ENCODE measurements at places on chromosomes 12 and 14.

DNA sequence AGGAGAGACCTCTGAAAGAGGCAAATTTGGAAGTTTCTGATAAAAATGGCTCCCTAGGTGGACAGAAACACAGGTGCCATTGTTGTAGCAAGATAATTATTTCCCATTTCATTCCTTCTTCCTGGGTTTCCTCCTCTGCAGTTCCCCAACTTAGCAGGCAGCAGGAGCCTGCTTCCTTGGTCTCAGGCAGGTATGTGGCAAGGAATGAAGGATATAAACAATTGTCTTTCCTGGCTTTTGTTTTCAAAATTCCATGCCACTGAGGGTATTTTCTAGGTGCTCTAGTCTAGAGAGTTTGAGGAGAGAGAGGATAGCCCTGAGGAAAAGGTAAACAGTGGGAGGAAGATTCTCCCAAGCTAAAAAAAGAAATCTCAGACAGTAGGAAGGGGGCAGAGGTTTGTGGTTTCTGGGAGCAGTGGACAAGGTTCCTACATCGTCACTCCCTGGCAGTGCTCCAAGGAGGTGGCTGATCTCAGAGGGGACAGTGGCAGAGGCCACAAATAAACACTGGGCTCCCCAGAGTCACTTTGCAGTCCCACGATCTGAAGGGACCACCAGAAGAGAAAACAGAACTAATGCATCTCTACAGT is 82.6 kb upstream of the IGF1 start:
- DNase-seq, result no peak

DNA sequence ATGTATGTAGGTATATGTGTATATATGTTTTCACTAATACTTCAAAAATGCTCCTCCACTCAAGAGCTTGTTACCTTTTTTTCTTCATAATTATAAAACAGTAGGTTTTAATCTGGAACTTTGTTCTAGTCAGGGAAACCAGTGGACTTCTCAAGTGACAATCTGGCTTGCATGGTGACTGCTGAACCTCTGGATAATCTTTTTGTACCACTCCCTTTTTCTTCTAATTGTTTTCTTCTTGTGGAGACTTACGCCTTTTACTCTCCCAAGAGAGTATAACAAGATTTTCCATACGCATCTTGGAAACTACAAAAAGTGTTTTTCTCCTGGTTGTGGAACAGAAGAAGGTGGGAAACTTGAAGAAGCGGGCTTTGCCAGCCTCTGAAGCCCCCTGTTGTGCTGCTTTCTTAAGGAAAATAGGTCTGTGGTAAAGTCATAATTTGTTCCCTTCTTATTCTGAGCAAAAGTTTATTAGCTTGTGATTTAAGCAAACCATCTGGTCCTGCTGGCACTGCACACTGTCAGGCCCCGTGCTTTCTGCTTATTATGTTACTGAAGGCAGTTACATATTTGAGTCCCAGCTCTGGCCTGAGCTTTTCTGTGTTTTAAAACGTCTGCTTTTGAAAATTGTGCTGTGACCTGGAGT is 291.8 kb downstream of the ERC1 start:
- DNase-seq, result no peak

- no peak for DNase-seq
Observed at GRCh38 chr12:125503128-125503527, 437.9 kb downstream of the AACS start.

- DNase-seq, result no peak
Observed at GRCh38 chr12:108972358-108972757, 48.5 kb downstream of the SVOP start.

GRCh38 chr12:86772696-86773095 is 516.5 kb upstream of the MGAT4C start:
- DNase-seq, result no peak

- DNase-seq, result no peak
Observed at GRCh38 chr14:74879427-74880182, 2.1 kb upstream of the DLST start.

DNA sequence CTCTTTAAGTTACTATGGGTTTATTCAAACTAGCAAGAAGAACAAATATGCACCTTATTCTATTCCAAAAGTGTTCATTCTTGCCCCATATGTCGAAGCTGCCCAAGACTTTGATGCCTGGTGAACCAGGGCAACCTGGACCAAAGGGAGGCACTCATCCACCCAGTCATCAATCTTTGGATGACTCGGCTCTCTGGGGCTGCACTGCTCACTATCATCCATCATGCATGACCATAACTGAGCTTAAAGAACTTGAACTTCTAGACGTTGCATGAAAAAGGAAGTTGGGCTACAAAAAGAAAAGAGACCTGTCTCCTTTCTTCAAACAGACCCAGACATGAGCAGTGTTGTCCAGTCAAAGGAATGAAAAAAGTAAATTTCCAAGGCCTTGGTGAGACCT is 1.2 kb downstream of the KRT4 start:
- no peak for DNase-seq

GRCh38 chr14:90681929-90682328 is 134.3 kb downstream of the TTC7B start:
- no peak for DNase-seq

- DNase-seq, result no peak
Observed at GRCh38 chr12:114450515-114451300, 44.8 kb upstream of the TBX5 start.

GRCh38 chr12:96130396-96131059 is 63.6 kb upstream of the ELK3 start:
- no peak for DNase-seq

DNA sequence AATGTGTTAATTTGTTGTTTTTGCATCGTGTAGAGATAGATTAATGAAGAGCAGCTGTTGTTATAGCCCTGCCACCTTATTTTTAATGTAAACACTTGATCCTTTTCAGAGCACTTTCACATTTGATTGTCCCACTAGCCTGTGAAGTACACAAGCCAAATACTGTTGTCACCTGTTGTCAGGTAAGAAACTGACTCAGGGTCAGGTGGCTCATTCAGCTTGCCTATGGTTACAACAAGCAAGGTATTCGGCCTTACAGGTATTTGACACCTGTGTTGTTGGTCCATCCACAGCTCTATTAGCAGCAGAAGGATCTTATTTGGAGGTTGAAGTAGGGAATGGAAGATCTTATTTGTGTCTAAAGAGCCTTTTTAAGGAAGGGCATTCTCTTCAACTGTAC is 108.9 kb downstream of the GPR135 start:
- DNase-seq, result no peak

DNA sequence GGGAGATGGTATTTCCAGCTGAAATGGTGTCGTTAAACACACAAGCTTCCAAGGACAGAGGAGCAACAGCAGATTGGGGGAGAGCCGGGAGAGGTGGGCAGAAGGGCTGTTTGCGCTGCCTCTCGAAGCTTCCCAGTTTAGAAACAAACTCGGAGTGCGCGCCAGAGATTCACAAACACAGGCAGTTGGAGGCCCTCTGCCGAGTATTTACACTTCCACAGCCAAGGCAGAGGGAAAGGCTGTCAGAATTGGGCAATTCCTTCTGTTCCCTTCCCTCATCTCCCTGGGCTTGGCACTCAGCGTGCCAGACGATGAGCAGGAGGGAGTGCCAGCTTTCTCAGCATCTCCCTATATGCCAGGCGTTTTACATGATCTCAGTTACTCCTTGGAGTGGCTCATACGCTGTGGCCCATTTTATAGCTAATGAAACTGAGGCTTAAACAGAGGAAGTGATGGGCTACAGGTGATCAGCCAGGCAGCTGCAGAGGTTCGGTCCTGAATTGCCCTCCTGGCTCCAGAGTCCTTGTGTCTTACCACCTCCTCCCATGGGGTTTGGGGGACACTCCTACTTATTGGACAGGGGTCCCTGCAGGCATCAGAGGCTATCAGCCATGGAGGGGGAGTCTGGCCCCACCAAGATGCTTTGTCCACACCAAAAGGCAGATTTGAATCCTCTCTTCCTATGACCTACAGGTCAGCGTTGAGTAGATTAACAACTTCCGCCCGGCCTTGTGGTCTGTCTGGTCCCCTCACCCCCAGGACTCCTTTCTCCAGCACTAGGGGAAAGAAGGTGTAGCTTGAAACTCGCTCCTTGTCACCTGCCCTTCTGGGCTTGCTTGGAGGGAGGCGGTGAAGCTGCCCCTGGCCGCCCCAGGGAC is 3.1 kb downstream of the FAM222A start:
- no peak for DNase-seq

DNA sequence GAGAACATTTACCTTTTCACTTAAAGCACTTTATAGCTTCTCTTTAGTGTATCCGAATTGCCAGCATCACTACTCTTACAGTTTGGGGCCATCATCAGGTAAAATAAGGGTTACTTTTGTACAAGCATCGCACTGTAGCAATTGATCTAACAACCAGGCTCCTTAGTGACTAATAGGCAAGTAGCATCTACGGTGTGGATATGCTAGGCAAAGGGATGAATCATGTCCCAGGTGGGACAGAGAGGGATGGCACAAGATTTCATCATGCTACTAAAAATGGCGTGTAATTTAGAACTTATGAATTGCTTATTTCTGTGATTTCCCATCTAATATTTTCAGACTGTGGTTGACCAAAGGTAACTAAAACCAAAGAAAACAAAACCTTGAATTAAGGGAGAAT is 582.3 kb downstream of the KCNH5 start:
- no peak for DNase-seq

DNA sequence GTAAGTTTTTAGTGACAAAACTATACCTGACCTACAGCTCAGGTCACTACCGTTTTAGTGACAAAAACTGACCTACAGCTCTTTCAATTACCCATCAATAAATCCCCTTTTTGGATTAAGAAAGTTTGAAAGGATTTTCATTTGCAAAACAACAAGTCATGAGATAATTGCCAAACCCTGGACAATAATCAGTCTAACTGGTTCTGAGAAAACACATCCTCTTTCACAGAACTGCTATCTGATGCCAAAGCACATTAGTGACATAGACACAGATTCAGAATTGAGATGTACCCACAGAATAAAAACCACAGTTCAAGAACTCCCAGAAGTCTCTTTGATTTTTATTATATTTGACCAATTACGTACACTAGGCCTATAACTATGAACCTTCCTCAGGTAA is 126.0 kb upstream of the COCH start:
- DNase-seq, result no peak

DNA sequence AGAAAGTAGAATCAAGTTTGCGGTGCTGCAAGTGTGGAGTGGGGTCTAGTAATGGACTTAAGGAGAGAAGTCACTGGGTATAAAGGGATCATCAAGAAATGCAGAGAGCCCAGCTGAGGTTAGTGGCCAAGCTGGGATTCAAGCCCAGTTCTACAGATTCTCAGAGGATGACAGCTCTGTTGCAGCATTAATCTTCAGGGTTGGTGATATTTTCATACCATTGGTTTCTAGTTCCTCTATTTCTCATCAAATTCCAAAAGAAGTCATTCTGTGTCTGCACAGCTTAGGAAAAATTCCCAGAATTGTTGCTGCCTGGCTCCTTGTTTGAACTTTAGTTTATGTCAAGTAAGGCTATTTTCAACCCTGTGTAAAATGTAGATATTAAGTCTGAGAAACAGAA is 169.5 kb upstream of the NTF3 start:
- no peak for DNase-seq

DNA sequence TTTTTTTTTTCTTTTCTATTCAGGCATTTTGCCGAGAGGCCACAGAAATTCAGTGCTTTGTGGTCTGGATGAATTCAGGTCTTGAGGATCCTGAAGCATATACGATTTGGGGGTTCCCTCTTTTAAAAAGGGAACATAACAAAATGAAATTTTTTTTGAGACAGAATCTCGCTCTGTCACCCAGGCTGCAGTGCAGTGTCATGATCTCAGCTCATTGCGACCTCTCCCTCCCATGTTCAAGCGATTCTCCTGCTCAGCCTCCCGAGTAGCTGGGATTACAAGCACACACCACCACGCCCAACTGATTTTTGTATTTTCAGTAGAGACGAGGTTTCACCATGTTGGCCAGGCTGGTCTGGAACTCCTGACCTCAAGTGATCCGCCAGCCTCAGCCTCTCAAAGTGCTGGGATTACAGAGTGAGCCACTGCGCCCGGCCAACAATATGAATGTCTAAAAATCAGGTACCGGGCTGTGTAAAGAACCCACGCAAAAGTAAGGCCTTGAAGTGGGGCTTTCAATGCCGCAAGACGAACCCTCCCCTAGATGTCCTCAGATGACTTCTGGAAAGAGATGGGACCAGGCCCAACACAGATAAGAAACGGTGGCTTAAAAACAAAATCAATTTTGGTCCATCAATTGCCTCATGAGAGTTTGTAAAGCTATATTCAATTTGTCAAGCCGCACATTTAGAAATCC is 30.0 kb downstream of the TESC start:
- DNase-seq, result no peak

GRCh38 chr12:6078398-6079096 is 45.9 kb downstream of the VWF start:
- no peak for DNase-seq

- peak; percentile 32 for DNase-seq
Observed at GRCh38 chr12:46675736-46676135, 150.1 kb downstream of the SLC38A4 start.

GRCh38 chr12:14238221-14238792 is 127.2 kb upstream of the ATF7IP start:
- peak; percentile 53 for DNase-seq

DNA sequence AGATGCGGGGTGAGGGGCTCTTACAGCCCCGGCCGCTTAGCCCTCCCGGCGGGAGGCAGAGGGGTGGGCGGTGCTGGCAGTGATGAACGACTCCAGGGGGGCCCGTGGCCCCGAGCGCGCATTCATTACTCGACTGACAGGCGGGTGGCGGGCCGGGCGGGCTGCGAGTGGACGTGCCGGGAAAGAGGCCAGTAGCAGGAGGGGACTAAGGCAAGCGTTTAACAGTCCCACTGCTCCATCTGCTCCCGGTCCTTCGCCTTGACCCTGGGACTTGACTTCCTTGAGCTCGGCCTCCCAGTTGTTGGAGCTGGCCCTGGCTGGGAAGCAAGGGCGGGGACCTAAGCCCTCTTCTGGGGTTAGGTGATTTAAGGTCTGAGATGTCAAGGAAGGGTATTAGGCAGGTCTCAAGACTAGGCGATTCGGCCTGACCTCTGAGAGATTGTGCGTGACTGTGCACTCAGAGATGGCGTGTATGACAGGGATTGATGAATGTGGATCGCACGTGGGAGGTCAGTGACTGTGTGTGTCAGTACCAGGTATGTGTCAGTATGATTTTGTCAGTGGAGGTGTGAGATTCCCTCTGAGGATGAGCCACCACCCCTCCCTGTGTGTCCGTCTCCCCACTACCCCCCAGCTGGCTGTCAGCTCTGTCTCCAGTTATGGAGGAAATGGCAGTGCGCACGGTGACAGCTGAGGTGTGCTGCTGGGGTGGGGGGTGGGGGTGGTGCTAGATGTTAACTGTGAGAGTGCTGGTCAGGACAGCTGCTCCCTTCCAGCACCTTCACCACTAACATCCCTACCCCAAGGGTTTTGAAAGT is 3.6 kb upstream of the DNAJC22 start:
- no peak for DNase-seq

DNA sequence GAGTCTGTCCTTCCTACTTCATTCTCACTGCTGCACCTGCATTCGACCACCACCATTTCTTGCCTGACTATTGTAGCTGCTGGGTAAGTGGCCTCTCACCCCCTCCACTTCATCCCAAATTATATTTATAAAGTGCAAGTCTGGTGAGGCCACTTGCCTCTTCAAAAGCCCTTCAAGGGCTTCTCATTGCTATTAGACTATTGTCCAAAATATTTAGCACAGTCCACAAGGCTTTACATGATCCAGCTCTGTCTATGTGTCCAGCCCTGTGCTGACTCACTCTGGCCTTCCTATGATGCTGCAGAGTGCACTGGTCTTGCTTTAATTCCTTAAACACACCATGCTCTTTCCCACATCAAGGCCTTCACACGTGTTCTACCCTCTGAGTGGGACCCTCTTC is 46.0 kb downstream of the PAH start:
- DNase-seq, result no peak

- no peak for DNase-seq
Observed at GRCh38 chr12:5716201-5716600, 228.9 kb downstream of the ANO2 start.

- DNase-seq, result no peak
Observed at GRCh38 chr14:69672356-69672755, 61.0 kb downstream of the SUSD6 start.
